ENCODE measurements at places on chromosomes 12 and 14.

- no peak for DNase-seq
These were observed 91.8 kb downstream of the SLC38A1 start for GRCh38 chr12:46177025-46177424.

- peak; percentile 24 for DNase-seq
These were observed 12.3 kb upstream of the APOF start for GRCh38 chr12:56374726-56375597.

- peak; percentile 57 for DNase-seq
These were observed 27.4 kb upstream of the PTHLH start for GRCh38 chr12:27999970-28000369.

- peak; percentile 72 for DNase-seq
These were observed 50.6 kb upstream of the FUT8 start for GRCh38 chr14:65361920-65362319.

- no peak for DNase-seq
These were observed 78.6 kb downstream of the POLR3B start for GRCh38 chr12:106436164-106436563.

- DNase-seq = peak; percentile 60
These were observed 545 bp downstream of the LIMA1 start for GRCh38 chr12:50282721-50283228.
